G401 (cell line): ENCODE measurements at places on chromosomes 5 and 9.
A peak's percentile ranks its signal among the peaks of the same experiment; 100 is the strongest.

- DNase-seq = no peak
Measured at GRCh38 chr5:112958093-112959088, 18.2 kb upstream of the DCP2 start.

GRCh38 chr9:99472240-99472915 lies 250.3 kb downstream of the SEC61B start:
- DNase-seq = no peak

GRCh38 chr9:78289474-78289873 lies 7.5 kb upstream of the PSAT1 start:
- no peak for DNase-seq

DNA sequence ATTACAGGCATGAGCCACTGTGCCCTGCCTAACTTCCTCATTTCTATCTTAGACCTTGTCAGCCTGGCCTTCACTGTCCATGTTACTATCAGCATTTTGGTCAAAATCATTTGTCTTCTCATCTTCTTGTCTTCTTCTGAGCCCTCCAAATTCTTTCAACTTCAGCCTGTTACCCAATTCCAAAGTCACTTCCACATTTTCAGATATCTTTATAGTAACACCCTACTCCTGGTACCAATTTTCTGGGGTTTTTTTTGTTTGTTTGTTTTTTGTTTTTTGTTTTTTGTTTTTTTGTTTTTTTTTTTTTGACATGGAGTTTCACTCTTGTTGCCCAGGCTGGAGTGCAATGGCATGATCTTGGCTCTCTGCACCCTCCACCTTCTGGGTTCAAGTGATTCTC lies 90.3 kb upstream of the LARP1 start:
- DNase-seq = no peak

DNA sequence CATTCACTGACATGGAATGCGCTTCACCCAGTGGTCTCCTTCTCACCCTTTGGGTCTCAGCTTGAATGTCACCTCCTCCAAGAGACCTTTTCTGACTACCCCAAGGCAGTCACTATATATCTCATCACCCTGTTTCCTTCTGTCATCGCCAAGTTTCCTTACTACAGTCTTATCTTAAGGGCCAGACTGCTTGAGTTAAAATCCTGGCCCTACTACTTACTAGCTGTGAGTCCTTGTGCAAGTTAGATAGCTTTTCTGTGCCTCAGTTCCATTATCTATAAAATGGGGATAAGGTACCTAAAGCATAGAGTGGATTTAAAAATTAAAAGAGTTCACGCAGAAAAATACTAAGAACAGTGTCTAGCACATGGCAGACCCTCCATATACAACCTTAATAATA lies 132.4 kb downstream of the GABBR2 start:
- DNase-seq = no peak

- DNase-seq = no peak
Measured at GRCh38 chr5:14723701-14724132, 59.2 kb downstream of the OTULIN start.

DNA sequence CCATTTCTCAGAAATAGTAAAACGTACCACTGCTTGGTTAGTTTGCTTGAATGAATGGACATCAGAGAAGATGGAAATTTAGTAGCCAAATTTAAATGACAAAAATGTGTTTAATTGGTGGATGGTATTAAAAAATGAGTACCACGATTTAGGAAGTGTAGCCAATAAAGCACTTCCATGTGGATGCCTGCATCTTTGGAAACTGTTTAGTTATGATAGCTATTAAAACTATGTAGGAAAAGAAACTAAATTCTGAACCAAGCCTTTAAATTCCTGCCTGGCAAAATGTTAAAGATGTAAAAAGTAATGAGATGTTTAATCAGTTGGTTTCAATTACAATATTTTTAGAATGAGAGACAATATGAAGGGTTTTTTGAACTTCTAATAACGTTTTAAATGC lies 94.8 kb downstream of the NUDT12 start:
- DNase-seq = no peak

DNA sequence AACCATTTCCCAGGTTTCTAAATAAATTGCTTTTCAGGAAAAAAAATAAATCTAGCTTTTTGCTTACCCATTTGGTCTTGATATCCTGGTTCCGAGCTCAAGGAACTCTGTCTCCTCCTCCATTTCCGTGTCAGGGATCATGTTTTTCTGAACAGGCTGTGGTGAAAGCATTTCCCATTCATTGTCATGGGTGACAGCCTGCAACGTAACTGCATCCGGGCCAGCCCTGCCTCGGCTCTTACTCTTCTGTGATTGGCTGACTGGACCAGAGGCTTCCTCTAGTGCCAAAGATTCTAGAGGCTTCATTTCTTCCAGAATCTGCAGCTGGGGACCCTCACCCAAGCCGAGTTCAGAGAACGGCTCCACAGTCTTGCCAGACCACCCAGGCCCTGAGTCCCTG lies 61.0 kb upstream of the PCA3 start:
- no peak for DNase-seq

GRCh38 chr5:77329664-77330430 lies 119.4 kb downstream of the PDE8B start:
- no peak for DNase-seq

DNA sequence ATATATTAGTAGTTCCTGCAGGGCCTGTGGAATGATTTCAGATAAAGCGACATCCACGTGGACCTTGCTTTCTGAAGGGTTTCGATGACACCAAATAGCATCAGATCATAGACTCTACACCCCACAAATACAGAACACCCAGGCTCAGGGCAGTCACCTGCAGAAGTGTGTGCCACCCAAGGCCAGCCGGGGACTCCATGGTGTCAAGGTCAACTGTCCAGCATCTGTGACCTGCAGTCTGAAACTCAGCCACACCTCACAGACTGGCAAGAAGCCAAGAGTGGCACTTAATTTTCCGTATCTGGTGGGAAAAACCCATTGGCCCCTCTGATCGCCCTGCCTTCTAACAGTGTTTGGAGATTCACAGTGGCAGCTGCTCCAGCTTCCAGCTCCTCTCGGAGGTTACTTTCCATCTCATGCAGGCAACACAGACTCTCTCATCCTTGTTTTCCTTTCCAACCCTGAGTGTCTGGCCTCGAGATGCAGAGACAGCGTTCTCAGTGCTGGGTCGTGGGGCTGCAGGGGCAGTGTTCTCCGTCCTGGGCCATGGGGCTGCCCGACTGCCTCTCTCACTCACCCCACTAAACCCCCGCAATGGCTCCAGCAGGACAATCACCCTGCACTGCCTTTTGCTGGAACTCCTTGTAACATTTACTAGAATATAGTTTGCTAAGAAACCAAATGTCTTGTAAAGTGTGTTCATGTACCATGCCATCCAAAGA lies 221.9 kb downstream of the IRX2 start:
- no peak for DNase-seq

GRCh38 chr5:10310066-10310779 lies 2.5 kb upstream of the CMBL start:
- no peak for DNase-seq

DNA sequence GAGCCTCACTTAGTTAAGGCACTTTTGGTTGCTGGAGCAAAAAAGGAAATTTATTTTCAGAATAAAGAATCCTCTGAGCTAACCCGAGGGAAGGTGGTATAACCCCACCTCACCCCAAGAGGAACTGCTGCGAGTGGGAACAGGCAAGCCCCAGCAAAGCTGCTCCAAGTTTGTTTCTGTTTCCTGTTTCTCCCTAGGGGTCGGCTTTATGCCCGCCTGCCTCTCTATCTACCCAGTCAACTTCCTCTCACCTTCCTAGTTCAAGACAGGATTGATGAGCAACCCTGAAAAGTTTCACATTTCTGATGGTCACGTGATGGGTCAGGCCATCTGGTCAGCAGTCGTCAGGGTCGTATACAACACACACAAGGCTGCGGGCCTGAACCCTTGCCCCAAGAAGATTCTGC lies 31.1 kb downstream of the TRIO start:
- no peak for DNase-seq

GRCh38 chr5:110354915-110355644 lies 371.4 kb downstream of the TMEM232 start:
- no peak for DNase-seq

DNA sequence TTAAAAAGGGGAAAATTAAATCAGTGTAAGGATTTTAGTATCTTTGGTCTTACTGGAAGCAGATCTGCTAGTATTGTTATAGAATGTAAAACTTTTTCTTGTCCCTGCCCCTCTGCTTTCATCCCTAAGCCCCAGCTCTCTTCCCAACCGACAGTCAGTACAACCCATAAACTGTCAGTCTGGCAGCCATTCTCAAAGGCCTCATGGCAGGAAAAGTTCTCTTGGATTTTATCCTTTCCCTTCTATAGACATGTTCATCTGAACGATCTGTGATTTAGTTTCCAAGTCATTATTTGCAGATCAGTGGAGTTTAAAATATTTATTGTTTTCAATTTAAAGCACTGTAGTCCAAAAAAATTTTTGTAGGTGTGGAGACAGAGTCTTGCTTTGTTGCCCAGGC lies 39.2 kb downstream of the ARRDC3 start:
- DNase-seq = no peak

- DNase-seq = peak; percentile 57
Measured at GRCh38 chr5:56480078-56480704, 247.1 kb upstream of the ANKRD55 start.

GRCh38 chr5:59845730-59846129 lies 47.8 kb downstream of the PDE4D start:
- no peak for DNase-seq

- DNase-seq = no peak
Measured at GRCh38 chr5:155773680-155774079, 553.3 kb upstream of the SGCD start.

DNA sequence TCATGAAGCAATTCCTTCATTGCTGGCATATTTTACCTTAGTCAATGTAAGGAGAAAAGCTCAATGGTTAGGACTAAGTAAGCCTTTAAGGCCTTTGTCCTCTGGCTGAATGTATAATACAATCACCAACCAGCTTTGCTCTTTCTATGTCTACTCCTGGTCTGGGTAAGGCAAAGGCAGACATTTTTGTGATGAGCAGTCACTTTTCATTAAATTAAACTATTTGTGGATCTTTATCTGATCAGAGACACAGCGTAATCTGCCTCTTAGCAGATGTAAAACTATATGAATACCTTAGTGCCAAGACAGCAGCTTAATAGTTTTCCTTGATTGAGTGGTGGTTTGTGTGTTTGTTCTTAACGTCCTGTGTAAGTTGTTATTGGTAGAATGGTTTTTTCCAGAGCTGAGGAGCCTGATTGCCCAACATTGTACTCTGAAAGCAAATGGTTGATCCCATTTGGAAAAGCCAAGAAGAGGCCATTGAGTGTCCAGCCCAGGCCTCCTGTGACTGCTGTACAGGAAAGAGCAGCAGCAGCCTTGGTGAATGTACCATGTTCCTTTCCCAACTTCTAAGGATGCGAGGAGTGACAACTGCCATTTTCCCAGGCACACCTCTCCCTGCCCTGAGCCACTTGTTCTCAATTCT lies 16.5 kb upstream of the CXXC5 start:
- DNase-seq = no peak

DNA sequence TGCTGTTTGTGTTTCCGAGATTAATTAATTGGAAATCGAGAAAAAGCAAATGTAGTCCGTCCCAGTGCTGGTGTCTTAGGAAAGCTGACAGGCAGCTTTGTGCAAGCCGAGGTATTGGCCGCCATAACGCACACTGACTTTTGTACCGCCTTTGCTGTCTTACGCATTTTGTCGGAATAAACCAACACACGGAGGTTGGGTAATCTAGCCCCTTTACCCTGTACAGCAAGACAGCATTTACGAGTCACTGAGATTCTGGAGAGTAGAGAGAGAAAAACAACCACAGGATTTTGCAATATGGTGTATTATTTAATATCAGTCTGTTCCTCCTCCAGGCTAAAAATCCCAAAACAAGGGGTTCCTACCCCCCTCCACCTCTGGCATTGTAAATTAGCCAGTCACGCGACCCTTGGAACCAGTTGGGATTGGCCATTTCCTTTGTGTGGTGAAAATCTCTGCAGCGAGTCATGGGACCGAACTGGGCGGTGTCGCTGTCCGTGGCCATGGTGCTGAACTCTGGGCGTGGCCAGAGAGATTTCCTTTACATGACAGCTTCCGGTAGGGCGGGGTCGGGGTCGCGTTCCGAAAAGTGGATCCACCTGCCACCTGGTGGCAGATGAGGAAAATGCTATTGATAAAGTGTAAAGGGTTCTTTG lies 10.3 kb upstream of the PCDHB1 start:
- peak; percentile 99 for DNase-seq

DNA sequence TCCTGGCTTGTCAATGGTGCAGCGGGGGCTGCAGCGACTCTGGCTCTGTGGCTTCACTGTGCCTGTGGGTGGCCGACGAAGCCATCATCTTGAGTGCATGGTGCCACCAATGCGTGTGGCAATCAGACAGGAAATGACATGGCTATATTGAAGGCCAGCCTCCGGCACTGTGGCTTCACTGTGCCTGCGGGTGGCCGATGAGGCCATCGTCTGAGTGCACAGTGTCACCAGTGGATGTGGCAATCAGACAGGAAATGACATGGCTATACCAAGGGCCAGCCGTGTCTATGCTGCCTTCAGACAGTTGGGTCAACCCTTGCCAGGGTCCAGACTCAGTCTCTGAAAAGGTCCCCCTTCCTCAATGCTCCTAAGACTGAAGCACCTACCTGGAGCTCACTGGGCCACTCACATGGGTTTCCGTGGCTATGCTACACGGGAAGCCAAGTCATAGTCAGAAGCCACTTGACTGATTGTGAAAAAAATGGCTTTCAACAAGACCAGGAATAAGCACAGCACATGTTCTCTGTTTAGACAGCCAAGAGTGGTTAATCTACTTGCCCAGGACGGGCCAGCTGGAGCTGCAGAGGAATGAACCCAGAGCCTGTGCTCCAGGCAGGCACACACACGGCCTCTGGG lies 67.5 kb upstream of the S1PR3 start:
- no peak for DNase-seq

DNA sequence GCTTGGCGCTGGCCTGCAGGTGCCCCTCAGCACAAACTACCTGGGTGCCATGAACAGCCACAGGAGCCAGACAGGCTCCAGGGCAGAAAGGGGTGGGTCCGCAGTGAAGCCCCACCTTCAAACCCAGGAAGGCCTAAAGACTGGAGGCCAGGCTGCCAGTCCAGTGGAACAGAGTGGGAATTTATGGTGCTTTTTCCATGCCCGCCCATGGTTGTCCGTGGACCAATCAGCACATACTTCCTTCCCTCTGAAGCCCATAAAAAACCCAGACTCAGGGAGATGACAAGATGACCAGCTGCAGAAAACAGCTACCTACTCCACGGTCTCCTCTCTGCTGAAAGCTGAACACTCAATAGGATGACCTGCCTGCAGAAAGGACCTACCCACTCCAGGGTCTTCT lies 275.4 kb upstream of the ADRA1B start:
- no peak for DNase-seq

GRCh38 chr5:164188733-164189148 lies 683.3 kb downstream of the MAT2B start:
- DNase-seq = peak; percentile 7

- DNase-seq = no peak
Measured at GRCh38 chr5:156922207-156922792, 40.7 kb downstream of the TIMD4 start.

- DNase-seq = no peak
Measured at GRCh38 chr5:119036101-119036762, 34.7 kb upstream of the DMXL1 start.

DNA sequence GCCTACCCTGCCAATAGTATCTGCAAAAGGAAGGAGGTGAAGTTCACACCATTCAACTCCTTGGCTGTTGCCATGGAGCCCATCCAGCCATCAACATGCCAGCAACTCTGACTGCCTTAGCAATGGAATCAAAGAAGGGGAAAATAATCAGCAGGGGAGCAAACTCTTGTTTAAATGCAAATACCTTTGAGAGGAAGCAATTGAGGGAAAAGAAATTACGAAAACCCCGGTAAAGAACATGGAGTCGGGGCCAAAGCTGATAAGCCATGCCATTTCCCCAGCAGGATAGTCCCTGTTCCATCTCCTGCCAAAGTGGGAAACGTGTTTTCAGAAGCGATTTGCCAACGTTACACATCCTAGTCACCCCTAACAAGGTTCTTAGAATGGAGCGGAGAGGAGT lies 69.0 kb downstream of the MFAP3 start:
- no peak for DNase-seq
